ENCODE measurements at places on chromosomes 13 and 19. TPM values are rescaled to one million over a fixed set of nuclear protein-coding genes. Genes with fewer than 3 reads are reported as not detected.

- no peak for DNase-seq
Observed at GRCh38 chr13:73336773-73337172, 278.0 kb downstream of the KLF5 start.

- peak; percentile 18 for DNase-seq
Observed at GRCh38 chr13:74136084-74136658, 2.0 kb upstream of the KLF12 start.

DNA sequence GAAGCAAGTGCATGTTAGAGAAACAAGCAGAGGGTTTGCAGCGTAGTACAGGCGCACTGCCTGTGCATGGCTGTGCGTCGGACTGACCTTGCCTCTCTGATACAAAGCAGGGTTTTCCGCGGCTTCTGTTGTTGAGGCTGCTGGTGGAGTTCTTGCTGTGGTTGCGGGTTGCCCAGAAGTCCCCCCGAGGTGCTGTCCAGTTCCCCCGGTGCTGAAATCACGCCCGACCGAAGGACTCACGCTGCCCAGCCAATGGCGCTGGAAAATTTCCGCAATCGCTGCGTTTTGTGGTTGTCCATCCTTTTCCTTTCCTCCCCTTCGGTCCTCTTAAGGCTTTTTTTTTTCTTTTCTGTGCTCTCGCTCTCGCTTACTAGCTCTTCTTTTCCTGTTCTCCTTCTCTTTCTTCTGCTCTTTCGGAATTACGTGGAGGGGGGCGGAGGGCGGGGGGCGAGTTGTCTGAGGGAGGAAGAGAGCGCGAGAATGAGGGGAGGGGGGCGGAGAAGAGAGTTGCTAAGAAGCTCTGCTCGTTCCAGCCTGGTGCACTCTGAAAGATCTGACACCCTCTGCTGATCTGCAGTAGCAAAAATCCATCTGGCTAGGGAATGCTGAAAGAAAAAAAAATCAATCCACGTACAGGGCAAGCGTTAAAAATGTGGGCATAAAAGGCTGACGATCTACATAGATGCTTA lies at the start of gene SLITRK1:
Gene SLITRK1 (minus strand): TSS at position 558 of the 689 bp plus-strand sequence. CDS start 967 bp downstream, outside the sequence.
- DNase-seq = peak; percentile 22

GRCh38 chr19:40592170-40592569 lies 9.0 kb upstream of the LTBP4 start:
- no peak for DNase-seq

GRCh38 chr13:40963927-40964326 lies 55.2 kb downstream of the ELF1 start:
- DNase-seq = no peak

GRCh38 chr13:78398743-78399410 lies 204.5 kb downstream of the POU4F1 start:
- DNase-seq = no peak

GRCh38 chr13:112759827-112760226 lies 70.0 kb downstream of the ATP11A start:
- DNase-seq = no peak

DNA sequence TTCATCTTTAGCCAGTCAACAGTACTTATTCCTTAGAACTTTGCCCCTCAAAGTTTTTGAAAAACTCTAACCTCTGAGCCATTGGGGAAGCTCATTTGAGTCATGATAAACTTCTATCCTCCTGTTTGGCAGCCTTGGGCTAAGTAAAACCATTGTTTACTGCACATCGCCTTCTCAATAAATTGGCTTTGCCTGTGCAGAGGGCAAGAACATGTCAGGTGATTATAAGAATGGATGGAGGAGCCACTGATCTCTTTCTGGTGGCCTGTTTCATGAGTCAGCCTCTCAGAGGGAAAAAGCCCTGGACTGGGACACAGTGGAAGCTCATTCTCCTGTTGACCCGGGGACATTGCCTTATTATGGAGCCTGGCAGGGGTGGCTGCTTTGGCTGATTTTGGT lies 19.4 kb upstream of the PSG4 start:
- no peak for DNase-seq

DNA sequence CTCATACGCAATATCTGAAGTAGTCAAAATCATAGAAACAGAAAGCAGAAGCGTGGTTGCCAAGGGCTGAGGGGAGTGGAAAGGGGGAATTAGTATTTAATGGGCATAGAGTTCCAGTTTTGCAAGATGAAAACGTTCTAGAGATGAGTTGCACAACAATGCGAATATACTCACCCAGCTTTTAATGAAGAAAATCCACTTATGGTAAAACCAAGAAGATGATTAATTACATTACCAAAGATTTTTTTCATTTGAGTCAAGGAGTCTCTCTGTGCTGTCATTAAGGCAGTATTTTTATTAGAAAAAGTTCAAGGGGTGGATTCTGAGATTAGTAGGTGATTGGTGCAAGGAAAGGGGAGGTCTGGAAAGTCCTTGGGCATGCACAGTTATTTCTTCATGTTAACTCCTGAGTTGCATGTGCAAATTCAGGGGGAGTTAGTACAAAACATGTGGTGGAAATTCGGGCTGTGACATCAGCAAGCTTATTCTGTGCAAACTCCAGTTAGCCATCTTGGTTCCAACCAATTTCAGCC lies 6.9 kb upstream of the CBY2 start:
- DNase-seq = no peak

- DNase-seq = no peak
Observed at GRCh38 chr13:49371943-49372613, 71.8 kb downstream of the CAB39L start.

- DNase-seq = peak; percentile 53
Observed at GRCh38 chr13:29362849-29363604, 232.5 kb downstream of the SLC7A1 start.

DNA sequence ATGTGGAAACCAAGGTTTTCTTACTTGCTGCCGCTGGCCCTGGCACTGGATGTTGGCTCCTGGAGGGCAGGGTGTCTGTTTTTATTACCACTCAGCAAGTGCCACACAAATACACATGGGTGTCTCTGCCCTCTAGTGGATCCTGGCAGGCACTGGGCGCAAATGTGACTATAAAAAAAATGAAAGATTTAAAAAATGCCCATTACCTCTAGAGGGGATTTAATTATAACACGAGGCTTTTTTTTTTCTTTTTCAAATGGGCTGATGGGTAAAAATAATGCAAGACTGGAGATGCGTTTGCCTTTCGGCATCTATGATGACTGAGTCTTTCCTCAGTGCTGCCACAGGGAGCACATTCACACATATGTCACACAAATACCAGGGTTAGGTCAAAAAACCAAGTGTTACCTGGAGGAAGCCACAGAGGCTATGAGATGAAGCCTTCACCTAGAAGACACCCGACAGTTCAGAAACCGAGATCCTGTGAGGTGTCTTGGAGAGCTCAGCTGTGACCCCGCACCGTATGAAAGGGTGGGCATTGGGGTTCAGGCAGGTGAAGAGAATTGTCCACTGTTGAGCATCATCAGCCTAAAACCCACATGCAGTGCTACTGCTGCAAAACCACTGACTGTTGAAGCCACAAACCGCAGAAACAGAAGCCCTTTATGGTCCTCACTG lies 25.7 kb downstream of the CHAMP1 start:
- no peak for DNase-seq

DNA sequence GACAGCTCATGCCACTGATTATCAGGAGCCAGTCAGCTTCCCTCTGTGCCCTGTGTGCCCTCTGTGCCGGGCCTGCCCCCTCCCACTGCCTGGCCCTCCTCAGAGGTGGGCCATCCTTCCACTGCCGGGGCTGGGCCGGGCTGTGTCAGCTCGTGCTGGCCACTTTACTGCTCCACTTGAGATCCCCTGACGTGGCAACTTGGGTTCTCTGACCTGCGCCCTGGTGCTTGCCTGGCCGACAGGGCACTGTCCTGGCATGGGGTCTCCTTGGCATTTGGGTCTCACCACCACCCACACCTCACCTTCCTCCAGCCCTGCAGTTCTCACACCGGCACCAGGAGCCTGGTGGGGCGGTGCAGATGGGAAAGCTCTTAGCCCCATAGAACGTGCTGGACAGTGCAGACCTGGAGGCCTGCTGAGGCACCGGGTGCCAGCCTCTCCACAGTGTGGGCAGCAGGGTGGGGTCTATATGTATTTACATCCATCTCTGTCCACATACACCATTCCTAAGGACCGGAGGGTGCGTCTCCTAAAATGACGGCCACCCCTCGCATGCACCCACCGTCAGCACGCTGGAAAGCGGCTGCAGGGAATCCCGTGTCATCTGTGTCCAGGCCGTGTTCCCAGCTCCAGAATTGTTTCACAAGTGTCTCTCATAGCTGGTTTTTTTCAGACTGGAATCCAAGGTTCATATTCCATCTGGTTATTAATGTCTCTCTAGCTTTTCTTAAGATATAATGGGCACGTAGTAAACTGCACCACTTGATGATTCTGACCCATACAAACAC lies 11.8 kb downstream of the DAZAP1 start:
- no peak for DNase-seq

The ALG5 gene
- 21.2 TPM for total RNA-seq

The DPF1 gene
- 39.9 TPM for total RNA-seq

The ZIC5 gene
- 1.6 TPM for total RNA-seq

The GNG8 gene
- not detected for total RNA-seq

The ANKLE1 gene
- 0.82 TPM for total RNA-seq

The RASGRP4 gene
- total RNA-seq = under 0.01 TPM

The ATP1A3 gene
- 149 TPM for total RNA-seq

The FFAR3 gene
- not detected for total RNA-seq

The KANK3 gene
- total RNA-seq = 2.4 TPM
